KG1 (cell line): ENCODE measurements at places on chromosomes 7 and 10.

GRCh38 chr10:130968964-130969363 is 342.6 kb downstream of the TCERG1L start:
- DNase-seq, result no peak

- DNase-seq, result no peak
Observed at GRCh38 chr7:117324960-117325359, 2.1 kb upstream of the WNT2 start.

- DNase-seq, result no peak
Observed at GRCh38 chr7:900331-901040, 24.1 kb downstream of the GET4 start.

GRCh38 chr7:140300243-140301136 is 97.8 kb downstream of the SLC37A3 start:
- DNase-seq, result no peak

GRCh38 chr10:15808204-15808797 is 52.0 kb downstream of the MINDY3 start:
- DNase-seq, result no peak

DNA sequence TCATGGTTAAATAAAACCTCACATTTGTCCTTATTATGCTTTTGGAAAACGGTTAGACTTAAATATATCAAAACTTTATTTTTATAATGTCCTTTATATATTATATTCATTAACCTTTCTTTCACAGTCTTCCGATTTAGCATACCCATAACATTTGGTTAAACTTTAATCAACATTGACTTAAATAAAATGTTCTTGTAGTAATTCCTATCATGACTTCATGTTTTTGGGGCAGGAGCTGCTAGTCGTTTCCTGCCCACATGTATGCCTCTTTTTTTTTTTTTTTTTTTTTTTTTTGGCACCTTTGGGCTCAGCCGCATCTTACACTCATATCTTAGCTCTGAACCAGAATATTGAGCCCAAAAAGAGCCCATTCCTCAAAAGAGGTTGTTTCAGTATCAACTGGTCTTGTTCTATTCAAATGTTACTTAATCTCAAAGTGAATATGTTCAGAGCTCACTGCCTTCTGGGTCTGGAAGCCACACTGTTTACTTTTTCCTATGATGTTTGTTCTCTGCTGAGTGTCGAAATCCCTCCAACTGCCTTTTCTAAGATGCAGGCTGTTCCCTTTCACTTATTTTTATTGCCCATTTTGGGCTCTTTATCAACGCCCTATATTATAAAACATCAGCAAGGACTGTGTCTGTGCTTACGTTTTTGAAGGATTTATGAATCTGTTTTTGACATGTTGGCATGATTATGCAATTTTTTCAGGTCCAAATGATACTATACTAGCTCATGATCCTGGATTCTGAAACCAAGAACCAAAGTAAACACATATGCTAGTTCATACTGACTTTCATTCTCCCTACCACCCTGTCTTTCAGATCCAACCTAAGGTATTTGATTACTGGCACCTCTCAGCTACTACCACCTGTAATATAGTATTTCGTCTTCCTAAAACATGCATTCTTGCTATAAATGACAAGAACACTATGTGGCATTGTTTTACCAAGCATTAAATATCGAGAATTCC is 914.4 kb downstream of the PCDH15 start:
- no peak for DNase-seq

GRCh38 chr10:98268694-98269431 is 869 bp upstream of the LOXL4 start:
- DNase-seq, result no peak

GRCh38 chr7:69751026-69751425 is 152.8 kb downstream of the AUTS2 start:
- no peak for DNase-seq

DNA sequence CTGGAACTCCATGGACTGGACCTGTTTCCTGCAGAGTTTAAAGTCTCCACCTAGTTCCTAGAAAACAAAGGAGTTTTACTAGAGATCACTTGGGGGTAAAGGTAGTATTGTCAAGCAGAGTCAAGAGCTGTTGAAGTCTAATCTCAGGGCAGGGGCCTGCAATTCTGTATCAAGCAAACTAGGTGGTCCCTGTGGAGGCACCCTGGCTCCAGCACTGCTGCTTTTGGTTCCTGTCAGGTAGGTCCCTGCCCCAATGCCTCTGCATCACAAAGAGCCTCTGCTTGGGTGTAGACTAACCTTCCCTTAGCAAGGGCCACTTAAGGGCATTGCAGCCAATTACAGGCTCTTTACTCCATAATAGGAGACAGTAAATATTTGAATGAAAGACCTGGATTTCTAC is 22.5 kb downstream of the ZSCAN25 start:
- DNase-seq, result no peak

GRCh38 chr7:134845461-134845860 is 66.0 kb downstream of the CALD1 start:
- no peak for DNase-seq

DNA sequence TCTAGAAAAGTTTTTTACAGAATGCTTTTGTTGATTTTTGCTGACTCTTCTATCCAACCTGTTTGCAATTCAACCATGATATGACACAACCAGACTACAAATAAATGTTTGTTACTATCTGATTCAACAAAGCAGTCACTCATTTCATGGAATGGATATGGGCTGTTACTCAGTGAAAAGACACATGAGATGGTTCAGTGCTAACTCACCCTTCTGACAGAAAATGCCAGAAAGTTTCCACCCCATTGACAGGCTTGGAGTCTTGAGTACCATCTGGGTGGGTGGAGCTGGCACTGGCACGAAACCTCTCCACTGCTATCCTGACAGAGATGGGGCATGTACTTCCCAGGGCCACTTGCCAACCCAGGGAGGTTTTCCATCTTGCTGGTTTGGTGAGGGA is 39.5 kb downstream of the RBM28 start:
- no peak for DNase-seq

DNA sequence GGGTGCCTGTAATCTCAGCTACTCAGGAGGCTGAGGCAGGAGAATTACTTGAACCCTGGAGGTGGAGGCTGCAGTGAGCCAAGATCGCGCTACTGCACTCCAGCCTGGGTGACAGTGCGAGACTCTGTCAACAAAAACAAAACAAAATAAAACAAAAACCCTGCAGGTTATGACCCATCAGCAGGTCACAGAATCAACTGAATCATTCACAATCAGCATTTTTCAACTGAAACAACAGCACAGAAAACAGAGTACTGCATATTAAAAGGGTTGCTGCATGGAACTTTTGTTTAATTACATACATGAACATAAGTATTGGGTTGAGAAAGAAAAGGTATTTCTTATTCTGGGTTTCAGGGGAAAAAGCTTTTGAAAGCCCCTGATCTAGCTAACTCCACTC is 77.6 kb downstream of the KCNMA1 start:
- DNase-seq, result no peak
